Substantia nigra (tissue), 51 donors: ENCODE measurements at places on chromosomes 3 and 15.

GRCh38 chr3:34219556-34219955, 421.1 kb downstream of the PDCD6IP start:
- DNase-seq = no peak

DNA sequence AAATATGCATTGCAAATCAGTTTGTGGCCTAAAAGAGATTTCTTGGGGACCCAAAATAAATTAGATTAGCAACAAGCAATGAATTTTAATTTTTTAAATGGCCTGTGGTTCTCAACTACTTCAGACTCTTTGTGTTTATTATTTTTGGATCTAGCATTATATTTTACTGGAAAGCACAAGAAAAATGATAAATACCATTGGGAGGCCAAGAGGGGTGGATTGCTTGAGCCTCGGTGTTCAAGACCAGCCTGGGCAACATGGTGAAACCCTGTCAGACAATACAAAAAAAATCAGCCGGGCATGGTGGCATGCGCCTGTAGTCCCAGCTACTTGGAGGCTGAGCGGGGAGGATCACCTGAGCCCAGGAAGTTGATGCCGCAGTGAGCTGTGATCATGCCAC, 13.6 kb downstream of the LACTB start:
- DNase-seq = no peak

GRCh38 chr3:7543294-7543880, 682.5 kb downstream of the GRM7 start:
- no peak for DNase-seq

- DNase-seq = no peak
Observed at GRCh38 chr3:25448750-25449692, 21.0 kb downstream of the RARB start.

DNA sequence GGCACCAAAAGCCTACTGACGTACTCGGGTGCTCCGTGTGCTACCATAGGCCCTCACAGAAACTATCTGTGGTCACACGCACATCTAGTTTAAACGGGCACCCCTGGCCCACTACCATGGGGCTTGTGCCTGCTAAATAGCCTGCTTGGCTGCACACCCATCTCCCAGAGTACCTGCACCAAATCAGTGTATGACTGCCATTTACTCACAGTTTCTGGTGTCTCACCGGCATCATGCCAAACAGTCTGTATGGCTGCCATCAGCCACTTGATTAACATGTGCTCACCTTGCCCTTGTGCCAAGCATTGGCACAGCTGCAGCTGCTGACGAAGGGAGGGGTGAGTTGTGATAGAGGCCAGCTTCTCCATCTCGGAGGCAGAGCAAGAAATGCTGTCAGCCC, 232.7 kb downstream of the IGSF11 start:
- no peak for DNase-seq

DNA sequence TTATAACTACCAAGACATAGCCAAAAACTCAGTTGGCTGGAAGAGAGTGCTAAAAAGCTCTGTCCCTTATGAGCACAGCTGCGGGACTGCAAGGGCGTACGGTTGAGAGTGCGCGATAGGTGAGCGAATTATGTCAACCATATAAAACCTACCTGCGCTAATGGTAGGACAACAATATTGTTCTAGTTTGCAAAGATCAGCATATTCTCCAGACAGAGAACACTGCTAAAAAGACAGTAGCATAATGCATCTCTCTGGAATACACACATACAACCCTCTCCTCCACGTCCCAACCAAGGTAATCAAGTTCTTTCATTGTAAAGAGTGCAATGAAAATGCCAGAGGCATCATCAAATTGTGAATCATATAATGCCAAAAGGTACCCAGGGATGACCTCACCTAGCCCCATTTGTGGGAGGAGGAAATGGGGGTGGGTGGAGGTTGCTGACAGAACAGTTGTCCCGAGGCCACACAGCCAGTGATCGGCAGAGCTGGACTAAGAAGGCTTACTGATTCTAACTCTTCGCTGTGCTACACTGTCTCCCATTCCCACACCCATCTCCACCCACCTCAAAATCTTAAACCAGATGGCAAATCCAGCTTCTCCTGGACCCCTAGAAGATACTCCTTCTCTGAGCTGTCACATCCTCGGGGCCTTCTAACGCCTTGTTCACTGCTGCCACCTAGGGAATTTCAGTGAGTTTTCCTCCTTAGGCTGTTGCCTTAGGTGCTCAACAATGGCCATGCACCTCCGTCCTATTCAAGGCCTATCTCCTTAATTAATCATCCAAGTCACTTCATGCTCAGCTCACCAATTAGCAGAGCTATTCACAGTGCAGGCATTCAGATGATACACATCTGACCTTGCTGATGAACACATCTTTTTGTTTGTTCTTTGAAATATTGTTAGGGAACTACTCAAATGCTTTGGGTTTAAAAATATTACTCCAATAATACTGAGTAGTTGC, 60.7 kb downstream of the RPL22L1 start:
- peak; percentile 33 for DNase-seq

- DNase-seq = no peak
Observed at GRCh38 chr3:142844339-142844977, 44.4 kb downstream of the PCOLCE2 start.

- DNase-seq = no peak
Observed at GRCh38 chr15:66452971-66453580, 44.5 kb downstream of the SNAPC5 start.

DNA sequence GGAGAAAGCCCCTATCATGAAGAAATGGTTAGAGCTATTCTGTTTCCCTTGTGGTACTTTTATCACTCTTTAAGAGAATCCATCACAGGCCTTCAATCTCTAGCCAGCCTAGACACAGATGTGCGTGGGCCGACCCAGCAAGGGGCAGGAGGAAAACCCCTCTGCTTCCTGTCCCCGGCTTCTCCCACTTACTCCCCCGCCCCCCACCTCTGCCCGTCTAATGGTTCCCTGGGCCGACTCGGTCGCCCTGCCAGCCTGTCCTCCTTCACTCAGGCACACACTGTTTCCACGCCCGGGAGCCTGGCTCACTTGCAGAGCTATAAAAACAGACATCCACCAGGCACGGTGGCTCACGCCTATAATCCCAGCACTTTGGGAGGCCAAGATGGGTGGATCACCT, 58.3 kb upstream of the TFRC start:
- no peak for DNase-seq

DNA sequence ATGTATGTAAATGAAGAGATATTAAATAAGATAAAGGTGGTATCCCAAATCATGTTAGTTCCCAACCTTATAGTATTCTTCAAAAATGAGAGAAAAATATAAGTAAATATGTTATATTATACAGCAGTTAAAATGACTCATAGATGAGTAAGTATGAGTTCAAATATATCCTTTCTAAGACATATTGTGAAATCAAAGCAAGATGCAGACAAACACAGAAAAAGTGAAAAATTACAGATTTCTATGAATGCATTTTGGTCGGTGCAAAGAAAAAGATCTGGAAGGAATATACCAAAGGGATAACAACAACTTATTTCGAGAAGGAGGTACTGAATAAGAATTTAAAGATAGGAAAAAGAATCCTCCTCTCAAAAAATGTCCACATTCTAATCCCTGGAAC, 181.2 kb upstream of the TTC14 start:
- no peak for DNase-seq

GRCh38 chr15:70111203-70112073, 13.7 kb upstream of the TLE3 start:
- DNase-seq = peak; percentile 37

DNA sequence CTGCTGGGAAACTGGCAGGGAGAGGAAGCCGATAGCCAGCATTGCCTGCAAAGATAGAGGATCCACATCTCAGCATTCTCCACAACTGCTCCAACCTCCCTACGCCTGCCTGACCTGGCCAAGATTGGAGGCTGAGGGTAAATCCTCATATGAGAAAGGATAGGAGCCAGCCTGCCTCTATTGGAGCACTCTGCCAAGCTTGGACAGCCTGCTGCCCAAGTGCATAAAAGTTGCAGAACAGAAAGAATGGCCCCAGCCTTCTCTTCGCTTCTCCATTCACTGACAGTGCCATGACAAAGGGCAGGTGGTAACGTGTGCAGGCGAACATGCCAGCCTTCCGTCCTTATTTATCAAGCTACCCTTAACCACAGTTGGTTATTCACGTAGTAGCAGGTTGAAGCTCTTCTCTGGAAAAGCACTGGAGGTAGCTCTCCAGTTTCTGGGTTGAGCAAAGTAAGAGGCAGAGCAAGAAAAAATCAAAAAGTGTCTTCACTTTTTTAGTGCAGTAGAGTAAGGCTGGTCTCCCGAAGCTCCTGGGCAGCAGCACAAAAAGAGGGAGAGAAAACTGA, 4.3 kb downstream of the BMF start:
- DNase-seq = no peak

DNA sequence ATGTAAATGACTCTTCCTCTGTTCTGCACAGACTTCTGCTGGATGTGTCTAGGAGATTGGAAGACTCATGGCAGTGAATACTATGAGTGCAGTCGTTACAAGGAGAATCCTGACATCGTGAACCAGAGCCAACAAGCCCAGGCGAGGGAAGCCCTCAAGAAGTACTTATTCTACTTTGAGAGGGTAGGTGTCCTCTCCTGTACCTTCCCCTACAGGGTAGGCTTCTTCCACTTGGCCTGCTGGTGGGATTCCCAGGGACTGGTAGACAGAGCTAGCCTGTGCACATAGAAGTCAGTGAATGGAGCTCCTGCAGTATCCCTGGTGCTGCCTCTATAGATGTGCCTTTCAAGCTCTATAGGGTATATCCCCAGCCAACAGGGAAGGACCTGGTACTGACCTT, 10.6 kb upstream of the P4HTM start:
- DNase-seq = no peak

GRCh38 chr3:53939086-53939582, 47.5 kb upstream of the SELENOK start:
- DNase-seq = no peak

DNA sequence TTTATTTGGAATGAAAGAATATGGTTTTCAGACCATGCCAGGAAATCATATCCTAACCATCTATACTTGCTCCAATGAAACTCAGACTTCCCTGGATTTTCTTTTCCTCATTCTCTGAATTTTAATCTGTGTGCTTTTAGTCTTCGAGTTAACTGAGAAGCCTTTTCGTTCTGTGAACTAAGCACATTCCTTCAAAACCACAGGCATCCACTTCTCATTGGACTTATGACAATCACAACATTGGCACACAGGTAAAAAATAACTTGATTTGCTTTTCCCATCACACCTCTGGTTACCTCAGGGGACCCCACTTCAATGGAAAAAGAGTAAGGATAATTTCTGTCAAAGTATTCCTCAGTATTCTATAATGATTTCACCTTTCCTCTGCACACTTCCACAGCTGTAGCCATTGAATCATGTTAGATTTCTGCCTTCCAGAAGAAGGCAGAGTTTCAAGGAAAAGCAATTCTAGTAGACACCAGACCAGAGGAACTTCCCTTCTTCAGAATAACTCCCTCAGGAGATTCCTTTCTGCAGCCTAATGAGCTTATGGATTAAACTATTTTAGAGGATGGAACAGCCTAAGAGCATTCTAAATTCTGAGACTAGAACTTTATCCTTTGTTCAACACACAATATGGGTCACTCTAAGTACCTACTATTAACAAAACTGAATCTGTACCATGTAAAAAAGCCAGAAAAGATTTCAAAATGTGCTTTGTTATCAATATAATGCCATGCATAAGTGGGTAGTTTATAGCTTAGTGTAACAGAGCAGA, 15.9 kb downstream of the COMMD2 start:
- DNase-seq = no peak

- DNase-seq = no peak
Observed at GRCh38 chr3:112362221-112362620, 29.3 kb downstream of the CD200 start.

DNA sequence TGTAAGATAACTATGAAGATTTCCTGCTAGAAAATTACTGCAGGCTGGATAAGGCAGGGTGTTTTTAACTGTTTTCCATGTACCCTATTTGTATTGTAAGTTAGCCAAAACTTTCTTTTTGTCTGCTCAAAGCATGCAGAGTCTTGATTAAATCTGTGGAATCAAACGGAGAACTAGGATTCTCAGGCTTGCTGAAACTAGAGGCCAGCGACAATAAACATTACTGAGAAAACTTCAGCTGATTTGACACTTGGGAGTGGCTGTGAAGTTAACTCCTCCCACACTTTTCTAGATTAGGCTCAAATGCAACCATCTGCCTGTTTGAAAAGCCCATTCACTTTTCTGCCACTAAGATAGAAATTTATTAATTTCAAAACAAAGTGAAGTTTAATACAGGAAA, 153.2 kb upstream of the FRMD4B start:
- DNase-seq = no peak

DNA sequence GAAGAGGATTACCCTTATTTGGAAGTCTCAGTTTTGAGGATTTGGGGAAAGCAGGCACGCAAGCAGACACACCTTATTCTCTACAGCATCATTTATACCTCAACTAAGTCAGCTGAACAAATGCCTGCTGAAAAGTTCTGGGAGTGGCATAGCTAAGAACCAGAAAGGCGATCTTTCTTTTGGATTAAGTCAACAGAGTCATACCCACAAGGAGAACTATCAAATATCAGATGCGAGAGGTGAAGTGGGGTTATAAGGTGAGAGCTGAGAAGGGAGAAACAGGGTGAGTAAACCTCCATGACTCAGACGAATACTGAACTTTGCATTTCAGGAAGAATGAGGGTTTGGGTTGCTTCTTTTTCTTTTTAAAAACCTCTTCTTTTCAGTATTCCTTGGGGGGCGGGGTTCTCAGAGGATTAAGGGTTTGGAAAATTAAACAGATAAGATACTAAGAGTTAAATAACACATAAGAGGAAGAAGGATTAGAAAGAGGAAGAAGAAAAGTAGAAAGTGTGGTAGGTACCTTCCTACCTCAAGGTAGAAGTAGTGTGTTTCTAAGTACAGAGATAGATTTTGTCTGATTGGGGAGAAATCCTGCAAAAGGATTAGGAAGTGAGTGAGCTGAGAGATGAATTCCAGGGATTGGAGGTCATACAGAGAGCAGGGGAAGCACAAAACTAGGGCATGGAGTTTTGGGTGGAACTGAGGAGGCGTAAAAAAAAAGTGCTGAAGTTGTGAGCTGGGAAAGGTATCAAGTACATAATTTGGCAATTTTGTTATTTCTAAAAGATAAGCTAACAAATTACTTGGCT, 41.3 kb upstream of the ICE2 start:
- no peak for DNase-seq

- no peak for DNase-seq
Observed at GRCh38 chr15:62999178-62999577, 43.4 kb upstream of the TPM1 start.

GRCh38 chr3:178498871-178499270, 37.4 kb upstream of the KCNMB2 start:
- DNase-seq = no peak

GRCh38 chr3:37953707-37954394, 36.7 kb upstream of the VILL start:
- DNase-seq = no peak
